ENCODE measurements at places on chromosomes 12 and 14.

- DNase-seq, result no peak
Measured at GRCh38 chr12:67042697-67043131, 226.4 kb upstream of the CAND1 start.

DNA sequence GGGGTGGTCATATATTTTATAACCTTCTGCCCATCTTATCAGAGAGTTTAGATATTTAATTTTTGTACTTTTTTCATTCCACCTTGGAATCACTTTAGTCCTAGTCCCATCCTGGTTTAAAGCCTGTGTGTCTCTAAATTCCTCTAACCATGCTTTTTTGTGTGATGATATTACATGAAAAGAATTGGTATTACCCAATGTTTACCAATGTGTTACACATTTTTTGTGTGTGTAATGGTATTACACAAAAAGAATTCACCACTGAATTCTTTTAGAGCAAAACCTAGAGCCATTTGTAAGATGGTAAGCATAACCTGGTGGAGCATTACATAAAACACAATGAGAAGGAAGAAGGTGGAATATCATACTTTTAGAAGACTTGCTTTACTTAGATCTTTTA lies 77.5 kb downstream of the FAR2 start:
- DNase-seq, result no peak

- DNase-seq, result no peak
Measured at GRCh38 chr14:69652942-69653684, 41.7 kb downstream of the SUSD6 start.

- no peak for DNase-seq
Measured at GRCh38 chr14:68262567-68262966, 443.0 kb downstream of the RAD51B start.

DNA sequence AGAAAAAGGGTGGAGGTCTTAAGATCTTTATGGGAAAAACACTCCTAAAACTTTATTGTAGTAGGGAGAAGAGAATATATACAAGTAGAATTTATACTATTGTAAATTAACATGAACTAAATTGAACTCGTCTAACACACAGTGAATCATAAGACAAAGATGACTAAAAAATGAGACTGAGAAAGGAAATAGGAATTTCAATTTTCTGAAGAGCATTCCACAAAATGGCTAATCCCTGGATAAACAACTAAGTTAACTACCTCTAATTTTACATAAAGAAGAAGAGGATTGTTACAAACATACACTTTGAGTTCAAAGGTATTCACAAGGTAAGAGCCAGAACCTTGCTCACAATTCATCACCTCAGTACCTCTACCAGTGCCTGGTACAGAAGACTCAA lies 2.0 kb downstream of the MAP4K5 start:
- no peak for DNase-seq

GRCh38 chr12:90514325-90514724 lies 440.7 kb downstream of the CCER1 start:
- no peak for DNase-seq

DNA sequence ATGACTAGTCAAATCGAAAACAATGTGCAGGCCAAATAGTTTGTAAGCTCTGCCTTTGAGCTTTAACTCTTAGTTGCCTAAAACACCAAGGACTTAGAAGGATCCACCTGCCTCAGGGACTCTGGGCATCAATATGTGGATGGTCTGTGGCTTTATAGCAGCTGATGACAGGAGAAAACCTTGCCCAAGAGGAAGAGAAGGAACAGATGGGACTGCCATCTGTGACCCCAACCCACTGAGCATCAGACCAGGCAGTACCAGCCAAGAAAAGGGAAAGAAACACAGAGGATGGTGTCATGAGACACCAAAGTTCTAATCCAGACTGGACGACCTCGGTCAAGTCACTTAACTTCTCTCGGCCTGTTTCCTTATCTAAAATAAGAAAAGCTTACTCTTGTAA lies 12.7 kb downstream of the TGFB3 start:
- no peak for DNase-seq

DNA sequence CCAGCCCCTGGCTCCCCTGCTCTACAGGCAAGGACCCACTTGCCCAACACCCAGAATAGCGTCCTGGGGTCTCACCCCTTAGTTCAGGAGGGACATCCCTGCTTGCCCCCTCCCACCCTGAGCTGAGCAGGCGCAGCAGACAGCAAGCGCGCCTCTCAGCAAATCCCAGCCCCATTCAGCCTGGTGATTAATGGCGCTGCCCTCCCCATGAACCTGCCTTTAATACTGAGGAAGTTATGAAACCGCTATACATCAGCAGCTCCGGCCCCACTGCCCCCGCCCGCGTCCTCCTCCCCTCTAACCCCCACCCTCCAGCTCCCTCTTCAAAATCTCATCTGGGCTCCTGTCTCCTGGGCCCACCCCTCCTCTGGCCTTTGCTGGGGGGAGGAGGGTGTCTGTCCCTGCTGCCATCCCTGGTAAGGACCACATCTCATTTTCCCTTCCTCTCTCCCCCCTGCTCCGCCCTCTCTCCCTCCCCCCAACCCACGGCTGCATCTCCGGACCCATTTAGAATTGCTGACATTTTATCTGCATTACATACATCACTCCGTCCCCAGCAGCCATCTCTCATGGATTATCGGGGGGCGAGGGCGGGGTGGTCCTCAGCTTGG lies 7.1 kb upstream of the SMUG1 start:
- DNase-seq, result no peak

GRCh38 chr14:64979336-64980074 lies 7.2 kb upstream of the FNTB start:
- DNase-seq, result no peak

- DNase-seq, result no peak
Measured at GRCh38 chr14:85824526-85824925, 294.6 kb downstream of the FLRT2 start.

DNA sequence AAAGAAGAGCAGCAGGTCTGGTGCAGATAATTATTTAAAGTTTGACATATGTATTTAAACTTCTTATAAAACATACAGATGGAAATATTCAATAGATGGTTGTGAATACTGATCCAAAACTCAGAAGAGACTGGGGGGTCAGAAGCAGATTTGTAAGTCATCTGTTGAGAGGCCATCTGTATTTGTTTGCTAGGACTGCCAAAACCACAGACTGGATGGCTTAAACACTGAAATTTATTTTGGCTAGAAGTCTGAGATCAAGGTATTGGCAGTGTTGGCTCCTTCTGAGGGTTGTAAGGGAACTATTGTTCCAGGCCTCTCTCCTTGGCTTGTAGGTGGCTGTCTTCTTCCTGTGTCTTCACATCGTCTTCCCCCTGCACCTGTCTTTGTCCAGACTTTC lies 153.9 kb downstream of the LRRK2 start:
- no peak for DNase-seq

GRCh38 chr14:50814161-50814560 lies 16.8 kb downstream of the NIN start:
- DNase-seq, result no peak

GRCh38 chr12:33125755-33126154 lies 229.2 kb upstream of the PKP2 start:
- no peak for DNase-seq

GRCh38 chr14:104876251-104876699 lies 11.2 kb downstream of the CEP170B start:
- no peak for DNase-seq

- DNase-seq, result no peak
Measured at GRCh38 chr12:104272938-104273337, 30.6 kb upstream of the EID3 start.

GRCh38 chr12:34333337-34333736 lies 311.0 kb downstream of the ALG10 start:
- DNase-seq, result no peak

DNA sequence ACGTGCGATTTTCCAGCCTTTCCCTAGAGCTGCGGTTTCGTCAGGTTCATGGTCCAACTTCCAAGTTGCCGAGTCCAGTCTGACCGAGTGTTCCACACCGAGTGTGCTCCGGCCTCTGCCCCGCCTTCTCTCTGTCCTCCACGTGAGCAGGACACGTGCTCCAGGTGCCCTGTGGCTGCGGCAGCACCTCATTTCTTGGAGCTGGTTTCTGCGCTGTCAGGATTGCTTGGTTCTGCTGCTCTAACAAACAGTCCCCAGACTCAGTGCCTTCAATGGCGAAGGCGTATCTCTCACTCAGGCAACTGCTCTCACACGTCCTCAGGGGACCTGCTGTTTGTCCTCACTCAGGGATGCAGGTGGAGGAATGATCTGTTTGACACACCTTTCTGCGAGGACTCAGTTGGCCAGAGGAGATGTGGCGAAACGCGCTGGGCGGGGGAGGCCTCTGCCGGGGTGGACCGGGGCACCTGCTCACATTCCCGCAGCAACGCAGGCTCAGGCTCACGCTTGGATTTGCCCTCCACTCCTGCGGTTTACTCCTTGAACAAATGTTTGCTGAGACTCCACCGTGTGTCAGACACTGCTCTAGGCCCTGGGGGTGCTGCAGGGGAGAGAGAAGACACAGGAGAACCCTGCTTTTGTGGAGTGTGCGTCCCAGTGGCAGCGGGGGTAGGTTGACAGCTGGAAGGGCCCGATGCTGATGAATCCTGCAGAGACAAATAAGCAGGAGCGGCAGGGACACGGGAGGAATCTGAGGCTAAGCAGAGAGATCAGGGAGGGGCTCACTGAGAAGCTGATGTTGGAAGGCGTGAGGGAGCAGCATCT lies 63.4 kb upstream of the FBRSL1 start:
- no peak for DNase-seq

DNA sequence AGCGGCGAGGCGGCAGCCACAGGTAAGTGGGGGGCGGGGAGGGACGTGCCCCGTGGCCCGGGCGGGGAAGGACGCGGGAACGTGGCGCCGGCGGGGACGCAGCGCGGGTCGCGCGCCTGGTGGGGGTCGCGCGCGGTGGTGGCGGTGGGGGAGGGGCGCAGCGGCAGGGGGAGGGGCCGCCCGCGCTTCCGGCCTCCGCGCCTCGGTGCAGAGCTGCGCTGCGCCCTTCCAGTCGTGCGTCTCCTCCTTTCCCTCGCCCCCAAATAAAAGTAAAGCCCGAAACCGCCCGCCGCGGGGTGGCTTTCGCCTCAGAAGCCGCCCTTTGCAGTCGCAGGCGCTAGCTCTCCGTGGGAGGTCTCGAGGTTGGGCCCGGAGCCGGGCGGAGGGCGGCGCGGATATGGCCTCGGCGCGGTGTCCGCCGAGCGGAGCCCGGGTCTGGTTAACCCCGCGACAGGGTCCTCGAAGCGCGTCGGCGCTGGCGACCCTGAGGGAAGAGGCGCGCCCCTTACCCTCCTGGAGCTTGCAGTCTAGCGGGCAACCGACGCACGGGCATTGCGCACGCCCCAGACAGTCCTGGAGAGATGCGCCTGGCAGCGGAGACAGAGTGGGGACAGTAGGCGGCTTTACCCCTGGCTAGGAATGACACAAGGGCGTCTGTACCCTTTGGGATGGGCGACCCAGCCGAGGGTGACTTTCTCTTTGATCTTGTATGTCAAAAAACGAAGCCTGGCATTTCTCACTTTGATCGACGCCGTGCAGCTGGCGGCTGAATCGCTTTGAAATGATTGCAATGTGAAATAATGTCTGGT lies 589 bp downstream of the ATF1 start:
- DNase-seq, result peak; percentile 46

GRCh38 chr12:122174155-122174845 lies at the start of gene IL31:
IL31 (minus strand) TSS chr12:122174221; CDS start chr12:122174172, 49 bp downstream.
- no peak for DNase-seq

- DNase-seq, result no peak
Measured at GRCh38 chr12:79747274-79747673, 56.5 kb upstream of the PAWR start.

DNA sequence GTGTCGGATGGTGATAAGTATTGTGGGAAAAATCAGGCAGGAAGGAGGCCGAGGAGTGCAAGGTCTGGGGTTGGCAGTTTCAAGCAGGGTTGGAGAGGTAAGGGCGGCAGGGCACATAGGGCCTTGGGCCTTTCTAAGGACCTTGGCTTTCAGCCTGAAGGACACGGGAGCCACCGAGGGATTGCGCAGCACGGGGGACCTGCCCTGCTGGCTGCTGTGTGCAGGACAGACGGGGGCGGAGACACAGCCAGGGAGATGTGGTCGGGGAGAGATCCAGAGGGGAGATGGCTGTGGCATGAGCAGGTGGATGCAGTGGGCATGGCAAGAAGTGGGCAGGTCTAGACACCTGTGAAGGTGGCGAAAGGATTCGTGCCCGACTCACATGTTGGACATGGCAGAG lies 14.7 kb downstream of the OTUB2 start:
- no peak for DNase-seq

- no peak for DNase-seq
Measured at GRCh38 chr14:64926398-64926995, 12.2 kb downstream of the CHURC1 start.

- no peak for DNase-seq
Measured at GRCh38 chr12:1531153-1531653, 63.2 kb downstream of the FBXL14 start.

DNA sequence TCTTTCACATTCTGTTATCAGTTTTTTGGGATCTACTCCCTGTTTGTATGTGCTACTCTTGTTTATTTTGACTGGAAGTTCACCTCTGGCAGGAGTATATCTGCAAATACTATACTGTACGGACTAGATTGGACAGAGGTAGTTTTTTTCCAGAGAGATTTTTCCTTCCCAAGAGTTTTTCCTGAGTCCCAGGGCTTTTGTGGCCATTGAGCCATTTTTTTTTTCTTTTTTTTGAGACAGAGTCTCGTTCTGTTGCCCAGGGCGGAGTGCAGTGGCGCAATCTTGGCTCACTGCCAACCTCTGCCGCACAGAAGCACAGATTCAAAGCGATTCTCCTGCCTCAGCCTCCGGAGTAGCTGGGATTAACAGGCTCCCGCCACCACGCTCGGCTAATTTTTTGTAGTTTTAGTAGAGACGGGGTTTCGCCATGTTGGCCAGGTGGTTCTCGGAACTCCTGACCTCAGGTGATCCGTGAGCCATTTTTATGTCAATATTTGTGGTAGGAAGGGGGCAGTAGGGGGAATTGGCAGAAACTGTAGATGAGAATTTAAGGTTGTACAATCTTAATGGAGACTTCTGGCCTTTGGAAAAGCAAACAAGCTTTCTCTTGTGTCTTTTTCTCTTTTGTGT lies 19.4 kb downstream of the KTN1 start:
- DNase-seq, result no peak

DNA sequence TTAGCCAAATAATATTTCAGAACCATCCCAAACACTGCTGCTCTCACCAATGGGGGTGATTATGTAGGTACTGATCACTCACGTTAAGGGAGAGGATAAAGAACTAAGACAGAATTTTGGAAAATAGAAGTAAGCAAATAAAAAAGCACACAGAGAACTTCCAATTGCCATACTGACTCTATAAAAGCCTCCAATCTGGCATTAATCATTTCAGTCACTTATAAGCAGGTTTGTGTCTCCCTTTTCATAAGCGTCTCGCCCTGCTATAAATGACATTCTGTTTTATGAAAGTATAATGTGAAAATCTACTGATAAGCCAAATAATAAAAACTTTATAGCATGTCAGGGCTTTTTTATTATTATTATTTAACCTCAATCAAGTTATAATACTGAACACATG lies 435.2 kb downstream of the ETNK1 start:
- no peak for DNase-seq
